ENCODE measurements at places on chromosomes 12 and 14.

GRCh38 chr12:63206494-63206893, 55.5 kb upstream of the AVPR1A start:
- no peak for DNase-seq

GRCh38 chr14:50957296-50957695, 13.0 kb upstream of the PYGL start:
- no peak for DNase-seq

DNA sequence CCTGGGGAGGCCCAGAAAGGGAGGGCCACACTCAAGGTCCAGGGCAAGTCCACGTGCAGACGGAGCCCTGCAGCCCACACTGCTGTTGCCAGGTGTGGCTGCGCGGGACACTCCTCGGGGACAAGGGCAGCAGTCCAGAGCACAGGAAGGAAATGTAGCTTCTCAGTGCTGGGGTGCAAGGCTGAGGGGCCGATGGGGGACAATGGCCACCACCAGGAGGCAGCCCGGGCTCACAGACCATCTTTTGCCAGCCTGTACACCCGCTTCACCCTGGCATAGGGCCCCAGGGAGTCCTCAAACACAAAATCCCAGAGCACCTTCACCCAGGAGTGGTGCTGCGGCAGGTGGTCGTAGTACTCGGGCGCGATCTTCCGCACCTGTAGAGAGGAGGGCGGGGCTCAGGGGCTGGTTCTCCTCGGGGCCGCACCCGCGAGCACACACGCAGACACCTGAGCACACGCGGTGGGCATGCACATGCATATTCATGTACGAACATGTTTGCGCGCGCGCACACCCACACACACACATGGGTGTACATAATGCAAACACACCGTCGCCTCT, 12.8 kb downstream of the DEGS2 start:
- no peak for DNase-seq

- DNase-seq, result no peak
Measured at GRCh38 chr14:28163897-28164296, 602.7 kb upstream of the FOXG1 start.

GRCh38 chr12:87171356-87171755, 857.8 kb downstream of the C12orf50 start:
- no peak for DNase-seq

- no peak for DNase-seq
Measured at GRCh38 chr12:104353012-104353981, 49.8 kb downstream of the EID3 start.

- no peak for DNase-seq
Measured at GRCh38 chr12:111158992-111159391, 209.9 kb downstream of the PHETA1 start.

DNA sequence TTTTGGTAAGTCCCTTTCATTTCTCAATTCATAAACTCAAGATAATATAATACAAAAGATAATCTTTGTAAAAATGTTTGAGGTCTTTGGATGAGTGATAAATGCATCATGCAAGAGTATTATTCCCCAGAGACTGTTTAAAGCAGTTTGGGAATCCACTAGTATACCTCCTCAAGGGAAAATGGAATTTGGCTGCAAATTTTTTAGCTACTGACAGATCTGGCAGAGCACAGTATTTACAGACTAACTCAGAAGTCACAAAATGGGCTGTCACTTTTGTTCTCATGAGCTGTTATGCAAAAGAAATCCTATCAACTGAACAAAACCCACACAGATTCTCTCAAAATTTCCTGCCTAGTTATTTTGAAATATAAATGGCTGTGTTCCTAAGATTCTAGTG, 9.9 kb downstream of the SPIC start:
- no peak for DNase-seq

DNA sequence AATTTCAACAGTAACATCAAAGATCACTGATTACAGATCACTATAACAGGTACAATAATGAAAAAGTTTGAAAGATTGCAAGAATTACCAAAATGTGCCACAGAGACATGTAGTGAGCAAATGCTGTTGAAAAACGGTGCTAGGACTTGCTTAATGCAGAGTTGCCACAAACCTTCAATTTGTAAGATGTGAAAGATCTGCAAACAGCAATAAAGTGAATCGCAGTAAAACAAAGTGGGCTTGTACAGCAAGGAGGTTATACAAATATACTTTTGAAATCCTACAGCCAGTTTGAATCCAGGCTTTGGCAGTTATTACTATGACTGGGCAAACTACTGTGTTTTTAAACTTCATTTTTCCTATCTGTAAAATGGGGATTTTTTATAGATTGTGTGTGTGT, 1.0 kb upstream of the PLEKHA5 start:
- no peak for DNase-seq

GRCh38 chr12:64608901-64609535, 1.3 kb upstream of the RASSF3 start:
- peak; percentile 31 for DNase-seq

DNA sequence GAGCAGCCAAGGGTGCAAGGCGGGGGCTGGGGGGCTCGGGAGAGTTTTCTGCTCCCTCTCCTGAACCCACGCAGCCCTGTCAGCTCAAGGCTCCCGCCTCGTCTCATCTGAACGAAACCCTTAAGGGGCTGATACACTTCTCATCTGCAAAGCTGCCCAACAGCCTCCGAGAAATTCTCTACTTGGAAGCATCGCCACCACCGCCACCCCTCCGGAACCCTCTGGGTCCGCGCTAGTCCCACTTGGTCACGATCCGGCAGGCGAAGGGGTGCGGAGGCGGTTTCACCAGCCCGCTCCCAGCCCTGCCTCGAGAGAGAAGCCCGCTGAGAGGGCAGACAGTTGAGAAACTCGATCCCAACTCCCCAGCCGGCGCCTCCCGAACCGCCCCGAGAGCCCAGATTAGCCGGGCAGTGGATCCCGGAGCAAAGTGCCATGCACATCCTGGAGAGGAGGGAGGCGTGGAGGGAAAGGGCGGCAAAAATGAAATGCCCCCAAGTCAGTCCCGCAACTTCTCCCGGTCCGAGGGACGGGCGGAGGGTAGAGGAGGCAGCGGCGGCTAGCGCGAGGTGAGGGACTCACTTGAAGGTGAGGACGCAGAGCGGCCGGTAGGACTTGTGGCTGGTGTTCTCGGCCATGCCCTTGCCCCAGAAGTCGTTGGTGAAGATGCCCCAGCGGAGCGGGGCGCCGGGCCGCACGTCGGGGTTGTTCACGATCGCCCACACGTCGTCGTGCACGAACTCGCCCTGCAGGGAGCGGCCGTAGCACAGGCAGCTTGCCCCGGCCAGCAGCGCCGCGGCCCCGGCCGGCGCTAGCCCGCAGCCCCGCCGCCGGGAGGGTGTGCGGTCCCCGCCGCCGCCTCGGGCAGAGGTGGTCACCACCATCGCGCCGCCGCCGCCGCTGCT, 620 bp downstream of the TMTC1 start:
- peak; percentile 53 for DNase-seq

DNA sequence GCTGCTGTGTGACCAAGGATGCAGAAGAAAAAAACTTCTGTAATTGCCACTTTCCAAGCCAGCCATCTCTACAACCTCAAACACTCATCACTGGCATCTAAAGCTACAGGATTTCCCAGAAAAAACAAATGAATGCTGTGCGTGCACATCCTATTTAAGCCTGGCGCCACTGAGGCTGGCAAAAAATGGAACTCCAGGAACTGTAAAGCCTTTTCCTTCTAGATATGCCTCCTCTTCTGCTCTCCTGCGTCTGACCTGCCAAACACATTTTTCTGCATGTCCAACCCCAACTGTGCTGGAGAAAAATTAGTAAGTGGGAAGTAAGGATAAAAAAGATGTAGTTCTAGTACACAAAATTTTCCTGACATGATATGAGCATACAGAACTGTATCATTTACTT, 184.9 kb downstream of the ITPR2 start:
- no peak for DNase-seq

DNA sequence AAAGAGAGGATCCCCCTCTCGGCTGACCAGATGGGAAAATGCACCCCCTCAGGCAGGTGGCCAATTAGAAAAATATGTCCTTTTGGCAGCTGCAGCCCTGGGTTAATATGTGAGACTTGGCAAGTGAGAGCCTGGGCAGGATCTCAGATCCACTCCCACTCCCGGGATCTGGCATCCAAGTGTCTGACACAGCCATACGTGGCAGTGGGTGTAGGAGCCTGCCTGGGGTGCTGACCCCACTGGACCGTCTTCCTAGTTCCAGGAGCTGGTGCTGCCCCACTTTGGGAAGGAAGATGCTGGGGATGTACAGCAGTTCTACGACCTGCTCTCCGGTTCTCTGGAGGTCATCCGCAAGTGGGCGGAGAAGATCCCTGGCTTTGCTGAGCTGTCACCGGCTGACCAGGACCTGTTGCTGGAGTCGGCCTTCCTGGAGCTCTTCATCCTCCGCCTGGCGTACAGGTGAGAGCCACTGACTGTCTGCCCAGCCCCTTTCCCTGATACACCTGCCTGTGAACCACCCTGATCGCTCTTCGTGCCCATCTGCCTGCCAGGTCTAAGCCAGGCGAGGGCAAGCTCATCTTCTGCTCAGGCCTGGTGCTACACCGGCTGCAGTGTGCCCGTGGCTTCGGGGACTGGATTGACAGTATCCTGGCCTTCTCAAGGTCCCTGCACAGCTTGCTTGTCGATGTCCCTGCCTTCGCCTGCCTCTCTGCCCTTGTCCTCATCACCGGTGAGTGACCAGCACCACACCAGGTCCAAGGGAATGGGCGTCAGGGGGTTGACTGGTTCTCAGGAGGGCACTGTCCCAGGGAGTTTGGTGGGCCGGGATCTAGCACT, 5.8 kb downstream of the NR4A1 start:
- peak; percentile 63 for DNase-seq

- DNase-seq, result peak; percentile 37
Measured at GRCh38 chr12:23944067-23944466, 5.4 kb downstream of the SOX5 start.

DNA sequence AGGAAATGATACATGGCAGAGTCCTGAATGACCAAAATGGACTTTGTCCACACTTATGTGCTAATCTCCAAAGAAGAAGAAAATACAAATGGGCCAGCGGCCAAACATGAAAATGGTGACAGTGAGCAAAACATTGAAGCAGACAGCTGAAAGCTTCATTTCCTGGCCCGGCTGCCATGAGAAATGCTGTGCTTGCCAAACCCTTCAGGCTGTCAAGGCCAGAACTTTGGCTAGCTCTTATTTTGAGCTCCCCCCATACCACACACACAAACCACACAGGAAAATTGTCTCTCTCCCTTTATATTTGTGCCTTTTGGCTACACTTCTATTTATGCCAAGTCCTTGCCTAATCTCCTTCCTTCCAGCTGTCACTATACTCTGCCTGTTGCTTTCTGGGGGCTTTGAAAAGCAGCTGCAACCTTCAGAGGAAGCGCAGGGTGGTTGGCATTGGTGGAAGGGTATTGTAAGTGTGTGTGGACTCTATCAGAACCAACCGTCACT, 323.8 kb downstream of the RAD51B start:
- DNase-seq, result peak; percentile 90

DNA sequence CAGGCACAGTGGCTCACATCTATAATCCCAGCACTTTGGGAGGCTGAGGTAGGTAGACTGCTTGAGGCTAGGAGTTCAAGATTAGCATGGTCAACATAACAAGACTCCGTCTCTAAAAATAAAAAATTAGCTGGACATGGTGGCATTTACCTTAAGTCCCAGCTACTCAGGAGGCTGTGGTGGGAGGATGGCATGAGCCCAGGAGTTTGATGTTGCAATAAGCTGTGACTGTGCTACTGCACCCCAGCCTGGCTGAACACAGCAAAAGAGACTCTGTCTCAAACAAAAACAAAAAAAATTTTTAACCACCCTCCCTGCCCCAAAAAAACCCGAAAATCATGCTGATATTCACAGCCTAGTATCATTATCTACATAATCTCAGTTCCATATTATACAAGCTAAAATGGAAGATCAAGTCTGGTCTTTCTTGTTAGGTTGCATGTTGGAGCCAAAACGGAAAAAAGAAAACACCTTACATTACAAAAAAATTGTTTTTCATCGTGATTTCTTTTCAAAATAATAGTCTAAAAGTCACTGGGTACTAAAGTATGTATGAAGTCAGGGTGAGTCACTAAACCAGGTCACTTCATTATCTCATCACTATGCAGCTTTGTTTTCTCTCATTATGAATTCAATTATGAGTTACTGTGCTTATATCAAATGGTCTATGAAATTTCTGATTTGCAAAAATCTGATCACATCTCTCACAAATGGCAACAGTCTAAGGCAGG, 13.8 kb downstream of the GXYLT1 start:
- no peak for DNase-seq

- DNase-seq, result no peak
Measured at GRCh38 chr12:77438644-77439043, 373.3 kb upstream of the E2F7 start.

DNA sequence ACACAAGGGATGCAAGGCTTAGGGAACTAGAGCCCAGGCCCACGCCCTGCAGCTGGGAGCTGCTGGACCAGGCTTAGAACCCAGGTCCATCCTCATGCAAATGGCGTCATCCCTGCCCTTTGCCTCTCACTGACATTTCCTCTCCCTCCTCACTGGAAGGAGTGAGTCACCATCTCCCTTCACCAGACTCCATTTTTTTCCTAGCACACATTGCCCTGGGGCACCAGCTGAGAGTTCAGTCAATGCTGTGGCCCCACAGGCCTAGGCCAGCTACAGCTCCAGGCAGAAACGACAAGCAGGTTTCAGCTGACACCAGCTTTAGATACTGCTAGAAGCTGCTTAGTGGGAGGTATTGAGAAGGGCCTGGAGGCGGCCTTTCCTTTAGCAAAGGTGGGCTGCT, 98.9 kb downstream of the RIMBP2 start:
- no peak for DNase-seq

DNA sequence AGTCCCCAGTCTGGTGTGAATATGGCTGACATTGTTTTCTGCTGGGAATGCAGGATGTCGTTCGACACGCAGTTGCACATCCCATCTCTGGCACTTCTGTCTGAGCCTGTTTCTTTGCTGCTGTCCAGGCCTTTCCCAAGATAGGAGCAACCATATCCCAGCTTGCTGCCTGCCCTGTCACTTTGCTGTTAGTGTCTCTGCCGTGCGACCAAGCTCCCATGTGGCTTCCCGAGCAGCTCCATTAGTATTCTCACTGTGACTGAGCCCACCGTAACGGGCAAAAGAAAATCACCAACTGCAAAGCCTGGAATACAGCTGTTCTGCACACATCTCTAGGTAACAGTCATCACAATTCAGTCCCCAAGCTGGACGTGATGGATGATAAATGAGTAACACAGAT, 66.0 kb upstream of the CPSF6 start:
- no peak for DNase-seq

DNA sequence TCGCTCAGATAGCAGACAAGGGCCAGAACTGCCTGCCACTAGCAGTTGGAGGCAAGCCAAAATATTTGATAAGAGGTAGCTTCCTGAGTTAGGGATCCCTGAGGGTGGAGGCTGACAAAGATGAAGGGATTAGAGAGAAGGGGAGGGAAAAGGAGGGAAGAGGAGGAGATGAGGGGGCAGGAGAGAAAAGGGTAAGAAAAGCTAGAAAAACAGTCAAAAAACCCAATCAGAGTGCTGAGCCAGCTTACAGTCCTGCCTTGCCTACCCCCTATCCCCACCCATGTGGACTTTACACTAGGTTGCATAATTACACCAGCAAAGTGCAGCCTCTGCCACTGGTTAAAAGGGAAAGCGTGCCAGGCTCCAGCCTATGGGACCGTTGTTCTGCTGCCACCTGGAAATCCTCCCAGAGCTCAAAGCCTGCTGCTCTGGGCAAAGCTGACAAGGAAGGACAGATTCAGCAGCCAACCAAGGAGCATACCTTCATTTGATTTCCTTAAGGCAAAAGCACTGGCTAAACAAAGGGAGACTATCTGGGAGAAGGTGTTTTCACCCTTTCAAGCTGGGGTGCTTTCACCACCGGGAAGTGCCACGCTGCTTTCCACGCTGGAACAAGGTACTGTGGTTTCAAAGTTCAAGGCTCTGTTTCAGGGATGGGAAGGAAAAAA, 3.8 kb upstream of the NUMB start:
- peak; percentile 56 for DNase-seq

All from femur (tissue), 1 donor.